ENCODE measurements at places on chromosomes 3 and 15.
A peak's percentile ranks its signal among the peaks of the same experiment; 100 is the strongest.

DNA sequence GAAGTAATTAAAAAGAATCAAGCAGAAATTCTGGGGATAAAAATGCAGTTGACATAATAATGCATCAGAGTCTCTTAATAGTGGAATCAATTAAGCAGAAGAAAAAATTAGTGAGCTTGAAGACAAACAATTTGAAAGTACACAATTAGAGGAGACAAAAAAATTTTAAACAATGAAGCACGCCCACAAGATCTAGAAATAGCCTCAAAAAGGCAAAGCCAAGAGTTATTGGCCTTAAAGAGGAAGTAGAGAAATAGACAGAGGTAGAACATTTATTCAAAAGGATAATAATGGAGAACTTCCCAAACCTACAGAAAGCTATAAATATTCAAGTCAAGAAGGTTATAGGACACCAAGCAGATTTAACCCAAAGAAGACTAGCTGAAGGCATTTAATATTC is 113.3 kb downstream of the TBC1D2B start:
- no peak for DNase-seq

GRCh38 chr15:96340598-96341512 is 10.4 kb downstream of the NR2F2 start:
- DNase-seq = peak; percentile 86

DNA sequence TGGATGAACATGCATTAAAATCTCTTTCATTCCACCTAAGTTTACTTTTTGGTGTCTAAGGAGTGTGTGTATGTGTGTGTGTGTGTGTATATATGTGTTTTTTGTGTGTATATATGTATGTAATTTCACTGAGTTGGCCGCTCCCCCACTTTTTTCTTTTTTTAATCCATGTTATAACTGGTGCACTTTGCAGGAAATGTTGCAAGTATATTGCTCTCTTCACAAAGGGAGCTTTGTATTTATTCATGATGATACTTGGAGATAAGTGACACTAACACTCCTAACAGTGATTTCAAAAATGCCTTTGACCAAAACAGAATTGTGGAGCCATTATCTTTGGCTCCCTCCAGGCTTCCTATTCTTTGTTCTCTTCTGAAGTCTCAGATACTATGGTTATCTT is 95.8 kb downstream of the FNDC3B start:
- DNase-seq = no peak

DNA sequence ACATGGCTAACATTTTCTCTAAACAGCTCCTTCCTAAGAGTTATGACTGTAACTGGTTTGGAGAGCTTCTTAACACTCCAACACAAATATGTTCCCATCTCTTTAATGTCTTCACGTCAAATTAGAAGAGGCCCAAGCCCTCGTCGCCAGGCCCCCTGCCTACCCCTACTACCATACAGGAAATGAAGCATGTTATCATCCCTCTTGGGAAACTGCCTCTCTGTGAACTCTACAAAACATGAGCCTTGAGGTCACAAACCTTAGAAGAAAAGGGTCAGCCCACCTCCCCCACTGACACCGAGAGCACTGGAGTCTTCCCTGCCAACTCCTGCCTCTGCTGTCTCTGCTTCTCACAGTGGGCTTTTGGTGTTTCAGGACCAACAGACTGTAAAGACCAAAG is 243.1 kb upstream of the STT3B start:
- DNase-seq = no peak

GRCh38 chr3:143002727-143003126 is 1.4 kb downstream of the U2SURP start:
- no peak for DNase-seq

DNA sequence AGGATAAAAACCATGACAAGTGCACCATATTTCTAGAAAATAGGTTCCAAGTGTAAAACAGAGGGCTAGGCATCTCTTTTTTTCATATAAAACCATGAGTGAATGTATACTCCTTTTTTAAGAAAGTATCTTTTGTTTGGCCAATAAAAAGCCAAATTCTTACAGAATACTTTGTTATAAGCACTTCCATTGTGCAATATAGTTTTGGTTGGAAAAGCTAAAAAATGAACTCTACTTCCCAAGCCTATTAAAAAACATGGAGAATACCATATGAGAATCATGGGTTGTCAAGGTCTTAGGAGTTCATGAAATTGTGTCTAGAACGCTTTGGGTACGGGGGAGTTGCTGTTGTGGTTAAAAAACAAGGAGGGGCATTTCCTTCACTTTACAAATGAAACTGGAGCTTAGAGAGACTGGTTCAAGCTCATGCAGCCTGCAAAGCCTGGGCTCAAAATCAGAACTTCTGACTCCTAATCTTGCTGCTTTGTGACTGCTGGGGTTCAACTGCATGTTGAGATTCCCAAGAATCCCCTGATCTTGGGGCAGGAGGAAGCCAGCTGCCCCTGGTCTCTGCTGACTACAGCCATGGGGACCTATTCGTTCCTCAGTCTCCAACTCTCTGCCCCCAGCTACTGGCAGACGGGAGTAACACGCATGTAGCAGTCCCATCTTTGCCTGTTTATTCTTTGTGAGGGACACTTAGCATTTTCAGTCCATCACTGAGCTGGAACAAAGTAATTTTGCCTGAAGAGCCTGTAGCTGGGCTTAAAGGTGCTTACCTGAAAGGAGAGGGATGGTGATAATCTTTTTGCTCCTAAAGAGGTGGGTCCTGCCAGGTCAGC is 229.1 kb downstream of the CHST2 start:
- DNase-seq = no peak

DNA sequence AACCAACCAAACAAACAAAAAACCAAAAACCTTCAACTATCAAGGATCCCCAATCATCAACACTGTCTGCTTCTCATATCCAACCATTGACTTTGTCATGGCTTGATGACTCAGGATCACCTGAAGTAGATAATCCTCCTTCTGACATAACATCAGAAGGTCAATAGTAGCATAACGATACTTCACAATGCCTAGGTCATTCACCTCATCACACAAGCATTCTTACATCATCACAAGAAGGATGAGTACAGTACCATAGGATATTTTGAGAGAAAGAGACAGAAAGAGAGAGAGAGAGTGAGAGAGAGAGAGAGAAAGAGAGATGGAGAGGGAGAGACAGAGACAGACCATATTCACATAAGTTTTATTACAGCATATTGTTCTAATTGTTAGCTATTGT is 42.1 kb downstream of the SPATA16 start:
- no peak for DNase-seq

Measured in right forelimb (tissue), 1 donor.